A549 (cell line): ENCODE measurements at places on chromosomes 16 and 17. TPM values are rescaled to one million over a fixed set of nuclear protein-coding genes. Genes with fewer than 3 reads are reported as not detected.

MYO15B gene
- 27.4 to 33.9 TPM (median 33.5 TPM) in 3 replicates for polyA plus RNA-seq

- no peak for DNase-seq
Observed at GRCh38 chr17:57391076-57391825, 134.9 kb downstream of the MSI2 start.

CLEC16A gene
- polyA plus RNA-seq: 8.3 to 8.5 TPM (median 8.4 TPM) in 3 replicates

- no peak for DNase-seq
Observed at GRCh38 chr16:84631886-84632285, 14.0 kb upstream of the COTL1 start.

DNA sequence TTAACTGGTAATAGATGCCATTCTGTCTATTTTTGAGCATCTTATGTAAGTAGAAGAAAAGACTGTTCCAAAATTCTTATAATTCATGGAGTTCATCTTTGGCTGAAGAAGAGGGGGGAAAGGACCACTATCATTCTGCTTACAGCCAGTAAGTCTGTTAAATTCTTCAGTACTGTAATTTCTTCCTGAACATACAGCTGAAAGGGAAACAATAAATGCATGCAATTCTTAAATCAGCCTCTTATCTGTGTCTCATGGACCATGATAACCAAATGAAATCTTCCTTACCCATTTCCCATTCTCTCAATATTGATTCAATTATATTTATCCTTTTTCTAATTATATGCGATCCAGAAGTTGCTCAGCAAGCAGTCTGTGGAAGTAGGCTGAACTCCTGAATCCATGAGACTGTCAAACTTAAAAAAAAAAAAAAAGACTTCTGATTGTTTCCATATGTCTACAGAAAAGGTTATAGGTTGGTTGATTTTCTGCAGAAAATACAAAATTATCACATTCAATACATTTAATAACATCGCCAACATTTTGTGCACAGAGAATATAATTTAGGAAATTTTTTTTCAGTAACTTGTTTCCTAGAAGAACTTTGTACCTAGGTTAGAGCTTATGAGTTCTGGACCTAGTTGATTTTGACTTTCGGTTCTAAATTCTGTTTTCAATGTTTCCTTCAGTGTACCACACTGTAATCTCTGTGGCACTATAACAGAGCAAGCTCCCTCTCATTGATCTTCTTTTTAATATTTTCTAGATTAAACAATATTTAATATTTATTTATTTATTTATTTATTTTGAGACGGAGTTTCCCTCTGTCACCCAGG lies 1.2 kb upstream of the ABCA9 start:
- no peak for DNase-seq

- DNase-seq: no peak
Observed at GRCh38 chr17:52035336-52035915, 123.1 kb downstream of the CA10 start.

GRCh38 chr17:78535273-78536197 lies 41.7 kb downstream of the DNAH17 start:
- DNase-seq: peak; percentile 76

DNA sequence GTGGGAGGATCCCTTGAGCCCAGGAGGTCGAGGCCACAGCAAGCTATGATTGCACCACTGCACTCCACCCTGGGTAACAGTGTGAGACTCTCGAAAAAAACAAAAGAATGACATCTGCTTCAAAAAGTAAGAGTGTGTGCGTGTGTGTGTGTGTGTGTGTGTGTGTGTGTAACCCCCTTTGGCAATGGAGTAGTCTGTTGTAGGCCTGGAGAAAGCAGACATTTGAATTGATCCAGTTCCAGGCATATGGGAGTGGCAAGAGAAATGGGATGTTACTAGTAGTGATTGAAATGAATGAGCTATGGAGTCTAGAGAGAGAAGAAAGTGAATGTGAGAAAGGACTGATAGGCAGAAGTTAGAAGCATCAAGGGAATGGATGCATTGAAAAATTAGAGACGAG lies 9.9 kb downstream of the CASC3 start:
- no peak for DNase-seq

GALR2 gene
- polyA plus RNA-seq: 0.44 to 0.60 TPM (median 0.59 TPM) in 3 replicates

COG4 gene
- 40.9 to 46.5 TPM (median 42.7 TPM) in 3 replicates for polyA plus RNA-seq

KRT33A gene
- polyA plus RNA-seq: not detected in 3 replicates

- no peak for DNase-seq
Observed at GRCh38 chr17:1123921-1124715, 55.7 kb downstream of the ABR start.

DNA sequence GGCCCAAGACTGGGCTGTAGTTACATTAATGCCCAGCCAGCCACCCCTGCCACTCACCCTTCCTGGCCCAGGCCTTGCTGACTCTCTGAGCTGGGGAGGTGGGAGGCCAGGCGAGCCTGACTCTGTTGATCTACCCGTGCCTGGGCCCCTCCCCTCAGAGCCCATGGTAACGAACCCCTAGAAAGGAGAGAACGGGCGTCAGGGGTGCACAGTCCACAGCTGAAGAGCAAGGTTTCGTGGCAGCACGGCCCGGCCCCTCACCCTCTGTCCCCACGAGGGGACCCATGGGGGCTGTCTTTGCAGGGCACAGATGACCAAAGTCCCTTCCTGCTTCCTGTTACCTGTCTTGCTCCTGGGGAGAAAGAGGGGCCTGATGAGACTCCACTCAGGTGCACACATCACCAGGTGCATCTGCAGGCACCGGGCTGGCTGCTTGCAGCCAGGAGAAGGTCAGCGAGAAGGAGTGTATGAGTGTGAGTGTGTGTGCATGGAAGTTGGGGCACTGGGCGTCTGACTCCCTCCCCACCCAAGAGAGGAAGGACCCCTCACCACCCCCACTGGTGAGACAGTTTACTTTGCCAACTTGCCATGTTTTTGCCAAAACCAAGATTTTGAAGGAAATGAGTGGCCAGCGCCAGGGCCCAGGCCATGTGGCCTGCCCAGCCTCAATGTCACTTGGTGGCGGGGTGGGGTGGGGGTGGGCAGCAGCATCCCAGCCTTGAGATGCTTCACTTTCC lies 359.1 kb downstream of the SEC14L1 start:
- DNase-seq: no peak

MT1F gene
- polyA plus RNA-seq: 6.8 to 11.3 TPM (median 10.8 TPM) in 3 replicates

MXRA7 gene
- polyA plus RNA-seq: 48.6 to 59.2 TPM (median 57.2 TPM) in 3 replicates

RHBDL1 gene
- 1.2 to 1.6 TPM (median 1.4 TPM) in 3 replicates for polyA plus RNA-seq

KRTAP4-5 gene
- not detected in 3 replicates for polyA plus RNA-seq

DNA sequence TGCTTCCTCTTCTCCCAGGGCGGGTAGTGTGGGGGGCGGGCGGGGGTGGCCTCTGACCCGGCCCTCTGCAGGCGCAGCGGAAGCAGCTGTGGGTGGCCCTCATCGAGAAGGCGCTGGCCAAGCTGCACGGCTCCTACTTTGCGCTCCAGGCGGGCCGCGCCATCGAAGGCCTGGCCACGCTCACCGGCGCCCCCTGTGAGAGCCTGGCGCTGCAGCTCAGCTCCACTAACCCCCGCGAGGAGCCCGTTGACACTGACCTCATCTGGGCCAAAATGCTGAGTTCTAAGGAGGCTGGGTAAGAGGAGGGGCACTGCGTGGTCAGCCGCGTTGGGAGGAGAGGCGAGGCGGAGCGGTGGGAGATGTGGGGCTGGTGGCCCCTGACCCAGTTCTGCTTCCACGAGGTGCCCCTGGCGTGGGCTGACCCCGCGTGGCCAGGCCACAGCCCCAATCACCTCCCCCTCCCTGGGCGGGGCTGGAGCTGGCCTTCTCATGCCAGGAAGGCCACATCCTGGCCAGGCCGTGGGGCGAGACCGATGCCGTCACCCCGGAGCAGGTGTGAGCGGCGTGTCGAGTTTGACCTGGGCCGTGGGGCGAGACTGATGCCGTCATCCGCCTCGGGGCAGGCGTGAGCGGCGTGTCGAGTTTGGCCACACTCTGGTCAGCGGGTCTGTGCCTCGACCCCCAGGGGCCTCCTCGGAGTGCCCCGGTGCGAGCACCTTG lies 10.5 kb upstream of the PRR35 start:
- no peak for DNase-seq

GRCh38 chr17:76382803-76383545 lies 1.4 kb upstream of the SPHK1 start:
- peak; percentile 75 for DNase-seq

- no peak for DNase-seq
Observed at GRCh38 chr16:17452922-17453321, 17.8 kb downstream of the XYLT1 start.

TBX4 gene
- polyA plus RNA-seq: 0.14 to 0.25 TPM (median 0.17 TPM) in 3 replicates

- no peak for DNase-seq
Observed at GRCh38 chr17:79207960-79208359, 133.3 kb downstream of the ENGASE start.

- DNase-seq: no peak
Observed at GRCh38 chr17:63246344-63246743, 199.8 kb downstream of the CYB561 start.

DNA sequence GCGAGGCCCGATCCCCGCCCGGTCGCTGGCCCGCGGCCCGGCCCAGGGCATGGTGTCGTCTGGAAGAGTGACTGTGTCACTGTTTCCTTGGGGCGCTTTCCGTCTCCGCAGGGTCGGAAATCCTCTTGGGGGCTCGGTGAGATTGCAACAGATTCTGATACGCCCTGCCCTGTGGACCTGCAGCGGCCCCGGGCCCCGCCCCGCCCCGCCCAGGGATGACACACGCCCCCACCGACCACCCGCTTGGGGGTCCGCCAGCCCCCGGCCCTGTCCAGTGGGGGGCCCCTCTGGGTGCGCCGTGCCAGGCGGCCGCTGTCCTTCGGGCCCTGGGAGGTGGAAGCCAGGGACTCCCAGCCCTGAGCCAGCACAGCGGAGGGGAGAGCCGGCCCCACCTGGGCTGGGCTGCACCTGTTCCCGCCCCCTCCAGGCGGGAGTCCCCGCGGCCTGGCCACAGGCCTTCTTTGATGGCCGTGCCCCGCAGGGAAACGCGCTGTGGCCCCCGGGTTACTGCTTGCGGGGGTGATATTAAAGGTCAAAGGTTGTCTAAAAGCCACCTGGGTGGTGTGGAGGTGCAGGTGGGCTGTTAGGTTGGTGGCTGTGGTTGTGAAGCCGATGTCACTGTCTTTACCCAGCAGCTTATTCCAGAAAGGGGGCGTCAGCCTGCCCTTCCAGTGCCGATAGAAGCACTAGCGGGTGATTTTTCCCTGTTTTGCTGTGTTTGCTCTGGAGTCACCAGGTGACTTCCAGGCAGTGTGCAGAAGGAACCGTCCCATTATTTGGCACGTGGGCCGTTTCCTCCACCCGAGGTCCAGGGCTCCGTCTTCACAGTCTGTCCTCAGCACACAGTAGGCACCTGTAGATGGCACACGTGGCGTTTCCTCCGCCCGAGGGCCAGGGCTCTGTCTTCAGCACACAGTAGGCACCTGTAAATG lies 752 bp downstream of the TBC1D24 start:
- peak; percentile 21 for DNase-seq

SLC5A11 gene
- polyA plus RNA-seq: 0.30 to 0.40 TPM (median 0.38 TPM) in 3 replicates

GRCh38 chr16:88047462-88047861 lies 96.2 kb downstream of the BANP start:
- DNase-seq: no peak

- DNase-seq: no peak
Observed at GRCh38 chr17:64615028-64615677, 47.0 kb downstream of the SMURF2 start.

DNA sequence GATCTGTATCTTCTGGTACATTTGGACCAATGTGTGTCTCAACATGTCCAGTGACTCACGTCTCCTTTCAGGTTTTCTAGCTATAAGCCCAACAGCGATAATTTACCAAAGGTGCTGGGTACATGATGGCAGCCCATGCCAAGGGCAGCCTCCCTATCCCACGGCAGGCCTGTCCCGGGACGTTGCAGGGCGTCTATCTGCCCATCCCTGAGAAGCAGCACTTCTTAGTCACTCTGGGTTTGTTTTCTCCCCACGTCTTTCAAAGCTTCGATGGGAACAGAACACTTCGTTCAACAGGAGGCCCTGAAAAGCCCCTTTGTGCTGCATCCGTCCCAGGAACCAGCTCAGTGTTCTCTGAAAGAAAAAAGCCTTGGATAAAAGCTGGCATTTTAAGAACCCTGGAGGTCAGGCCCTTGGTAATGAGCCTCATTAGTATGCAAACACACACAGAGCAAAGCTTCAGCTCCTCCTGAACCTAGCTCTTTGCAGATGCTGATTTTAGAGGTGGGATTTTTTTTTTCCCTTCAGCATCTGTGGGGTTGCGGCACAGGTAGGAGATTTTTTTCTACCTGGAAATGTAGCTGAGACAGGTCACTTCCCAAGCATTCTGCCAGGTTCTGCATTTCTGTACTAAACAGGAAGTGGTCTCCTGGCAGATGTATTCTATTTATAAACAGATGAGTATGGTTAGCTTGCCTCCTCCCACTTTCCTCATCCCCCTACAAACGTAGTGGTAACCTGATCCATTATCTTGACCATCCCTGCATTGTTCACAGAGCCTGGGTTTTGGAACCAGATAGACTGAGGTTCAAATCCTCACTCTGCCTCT lies 17.5 kb upstream of the MT4 start:
- DNase-seq: no peak

TPSD1 gene
- polyA plus RNA-seq: not detected in 3 replicates

GRCh38 chr17:32494621-32495358 lies 8.0 kb downstream of the CDK5R1 start:
- DNase-seq: no peak

GRCh38 chr16:19781226-19781625 lies 63.2 kb downstream of the IQCK start:
- DNase-seq: no peak

- DNase-seq: no peak
Observed at GRCh38 chr17:9127340-9127739, 106.0 kb downstream of the NTN1 start.

TBC1D26 gene
- polyA plus RNA-seq: 0.07 to 0.18 TPM (median 0.08 TPM) in 3 replicates

DNA sequence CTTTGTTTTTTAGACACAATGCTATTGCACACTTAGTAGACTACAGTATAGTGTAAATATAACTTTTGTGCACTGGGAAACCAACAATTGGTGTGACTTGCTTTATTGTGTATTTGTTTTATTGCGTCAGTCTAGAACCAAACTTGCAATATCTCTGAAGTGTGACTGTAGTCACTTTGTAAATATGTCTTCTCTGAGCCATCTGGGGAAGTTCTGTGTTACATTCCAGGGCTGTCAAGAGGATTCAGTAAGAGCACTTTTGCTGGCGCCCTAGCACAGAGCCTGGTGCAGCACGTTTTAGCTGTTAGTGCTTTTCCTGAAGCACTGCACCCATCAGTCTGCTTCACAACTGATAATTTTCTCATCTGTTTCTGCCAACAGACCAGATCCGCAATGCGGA lies 73.2 kb downstream of the NT5M start:
- no peak for DNase-seq

EPOP gene
- polyA plus RNA-seq: 11.2 to 12.3 TPM (median 12.1 TPM) in 3 replicates

PROCA1 gene
- 2.5 to 4.9 TPM (median 4.2 TPM) in 3 replicates for polyA plus RNA-seq

GRCh38 chr16:46768809-46769208 lies 20.7 kb upstream of the MYLK3 start:
- no peak for DNase-seq

ALOXE3 gene
- 0.40 to 0.51 TPM (median 0.46 TPM) in 3 replicates for polyA plus RNA-seq

GRCh38 chr16:1708083-1708767 lies 2.2 kb downstream of the MAPK8IP3 start:
- DNase-seq: no peak

GRCh38 chr17:33583518-33584417 lies 290.7 kb upstream of the ASIC2 start:
- DNase-seq: no peak

- peak; percentile 27 for DNase-seq
Observed at GRCh38 chr16:53732296-53732929, 28.5 kb downstream of the FTO start.

- DNase-seq: no peak
Observed at GRCh38 chr17:12538003-12538402, 127.7 kb upstream of the MYOCD start.

SLC13A2 gene
- not detected in 3 replicates for polyA plus RNA-seq
